Activated CD8-positive, alpha-beta memory T cell treated with anti-CD3 and anti-CD28 coated beads for 1 hour (primary cell): ENCODE measurements at places on chromosomes 5 and 9.

DNA sequence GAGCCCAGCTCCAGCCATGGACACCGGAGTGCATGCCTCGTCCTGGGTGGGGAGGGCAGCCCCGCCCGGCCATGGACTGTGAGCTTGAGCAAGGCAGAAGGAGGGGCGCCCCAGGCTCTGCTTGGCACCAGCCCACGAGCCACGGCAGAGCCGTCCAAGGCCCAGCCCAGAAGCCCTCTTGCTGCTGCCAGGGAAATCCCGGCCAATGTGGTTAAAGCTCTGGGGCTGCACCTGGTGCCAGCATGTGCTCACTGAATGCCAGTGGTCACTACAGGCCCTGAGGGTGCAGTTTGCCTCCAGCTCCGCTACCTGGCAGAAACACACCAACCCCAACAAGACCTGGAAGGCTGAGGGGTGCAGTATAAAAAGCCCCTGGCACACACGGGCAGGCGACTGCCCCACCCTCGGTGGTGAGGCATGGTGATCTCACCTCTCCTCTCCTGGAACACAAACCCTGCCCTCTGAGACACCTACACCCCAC lies 11.8 kb downstream of the BRD3 start:
- DNase-seq, result no peak

DNA sequence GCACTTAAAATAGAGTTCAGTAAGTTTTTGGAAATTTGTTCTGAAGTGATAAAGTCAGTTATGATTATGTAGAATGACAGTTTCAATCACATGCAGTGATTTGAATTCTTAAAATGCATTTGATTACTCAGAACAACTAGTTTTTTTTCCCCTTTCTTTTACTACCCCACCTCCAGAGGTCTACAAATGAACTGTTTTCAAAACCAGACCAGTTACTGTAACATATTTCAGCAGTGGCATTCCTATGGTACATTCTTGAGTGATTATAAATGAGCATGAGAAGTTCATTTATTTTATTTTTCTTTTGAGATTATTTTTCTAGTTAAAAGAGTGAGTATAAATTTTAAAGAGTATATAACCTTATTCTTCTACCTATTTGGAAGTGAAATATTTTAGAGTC lies 71.6 kb downstream of the NNT start:
- DNase-seq, result no peak

- no peak for DNase-seq
Measured at GRCh38 chr5:17216974-17217492, 398 bp upstream of the BASP1 start.

DNA sequence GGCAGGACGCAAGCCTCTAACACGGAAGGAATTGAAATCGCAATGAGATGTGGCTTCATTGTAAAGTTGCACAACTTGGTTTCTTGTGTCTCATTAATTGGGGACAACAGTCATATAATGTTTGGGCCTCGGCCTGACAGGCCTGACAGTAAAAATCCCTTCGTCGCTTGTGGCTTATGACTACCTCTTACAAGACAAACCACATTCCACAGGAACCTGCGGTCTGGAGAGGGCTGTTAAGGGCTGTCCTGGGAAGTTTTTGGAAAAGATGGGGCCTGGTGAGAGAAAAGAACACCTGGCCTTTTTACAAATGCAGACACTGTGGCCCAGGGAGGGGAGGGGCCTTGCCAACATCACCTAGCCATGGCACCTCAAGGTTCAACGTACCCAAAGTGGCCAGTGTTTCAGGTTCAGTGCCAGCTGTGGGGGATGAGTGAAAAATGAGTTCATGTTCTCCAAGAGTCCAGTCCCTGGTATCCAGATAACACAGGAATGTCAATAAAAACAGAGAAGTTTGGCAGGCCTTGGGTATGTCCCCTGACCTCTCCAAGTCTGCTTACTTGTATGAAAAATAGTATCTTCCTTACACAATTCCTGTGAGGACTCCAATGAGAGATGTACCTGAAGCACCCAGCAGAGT lies 22.2 kb downstream of the SHB start:
- no peak for DNase-seq

- no peak for DNase-seq
Measured at GRCh38 chr5:139058121-139058520, 140.0 kb downstream of the SIL1 start.

DNA sequence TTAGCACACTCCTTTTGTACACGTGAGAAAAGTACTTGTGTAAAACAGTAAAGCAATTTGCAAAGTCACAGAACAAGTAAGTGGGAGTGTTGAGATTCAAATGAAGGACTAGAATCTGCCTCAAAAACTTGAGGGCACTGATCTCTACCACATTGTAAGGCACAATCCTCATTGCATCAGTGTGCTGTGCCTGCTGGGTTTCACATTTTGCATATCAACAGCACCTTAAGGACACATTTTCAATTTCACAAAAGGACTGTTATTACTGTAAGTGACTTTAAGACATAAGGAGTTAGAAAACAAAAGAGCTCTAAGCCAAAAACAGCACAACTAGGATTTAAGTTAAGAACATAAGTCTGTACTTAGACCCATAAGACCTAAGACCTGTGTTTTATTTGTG lies 44.7 kb upstream of the HK3 start:
- no peak for DNase-seq

DNA sequence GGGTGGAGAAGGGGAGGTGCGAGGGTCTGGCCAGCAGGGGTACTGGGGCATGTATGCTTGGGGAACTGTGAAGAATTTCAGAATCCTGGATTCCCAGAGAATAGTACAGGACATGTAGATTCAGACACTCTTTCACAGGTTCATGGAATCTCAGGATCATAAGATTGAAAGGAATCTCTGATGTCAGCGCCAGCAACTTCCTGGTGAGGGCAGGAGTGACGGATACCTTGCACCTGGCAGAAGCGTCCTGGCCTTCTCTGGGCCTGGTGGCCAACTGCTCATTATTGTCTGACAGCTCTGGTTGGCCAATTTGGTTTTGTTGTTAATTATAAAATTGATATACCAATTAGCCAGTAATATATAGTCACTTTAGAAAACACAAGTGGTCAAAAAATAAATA lies 6.9 kb downstream of the GM2A start:
- DNase-seq, result no peak

- DNase-seq, result no peak
Measured at GRCh38 chr5:38453506-38453905, 102.9 kb downstream of the LIFR start.

DNA sequence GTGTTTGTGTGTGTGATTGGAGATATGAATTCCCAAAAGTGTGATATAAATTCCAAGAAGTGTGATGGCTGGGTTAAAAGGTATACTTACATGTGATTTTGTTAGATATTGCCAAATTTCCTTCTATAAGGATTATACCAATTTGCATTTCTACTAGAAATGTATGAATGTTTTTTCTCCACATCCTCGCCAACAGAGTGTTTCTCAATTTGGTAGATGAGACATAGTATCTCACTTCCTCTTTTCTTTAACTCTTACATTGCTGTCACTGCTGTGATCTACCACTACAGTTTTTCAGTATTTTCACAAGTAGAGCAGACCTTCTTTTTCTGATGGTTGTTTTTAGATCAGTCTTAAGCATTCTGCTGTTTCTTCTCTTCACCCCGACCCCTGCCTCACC lies 111.3 kb downstream of the FER start:
- no peak for DNase-seq

DNA sequence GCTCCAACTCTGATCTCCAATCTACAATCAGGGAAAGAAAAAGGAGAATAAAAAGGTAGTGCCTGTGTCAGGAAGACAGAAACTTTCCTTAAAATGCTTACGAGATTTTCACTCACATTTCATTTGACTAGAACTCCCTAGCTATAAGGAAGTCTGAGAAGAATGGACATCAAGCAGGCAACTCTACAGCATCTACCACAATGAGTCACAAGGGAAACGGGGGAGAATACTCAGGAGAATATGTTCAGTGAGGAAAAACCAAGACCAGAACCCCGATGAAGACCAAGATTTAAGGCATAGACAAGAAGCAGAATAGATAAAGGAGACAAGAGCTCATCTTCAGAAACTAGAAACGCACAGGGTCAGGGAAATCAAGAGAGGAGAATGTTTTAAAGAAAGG lies 9.0 kb upstream of the SETD9 start:
- no peak for DNase-seq

DNA sequence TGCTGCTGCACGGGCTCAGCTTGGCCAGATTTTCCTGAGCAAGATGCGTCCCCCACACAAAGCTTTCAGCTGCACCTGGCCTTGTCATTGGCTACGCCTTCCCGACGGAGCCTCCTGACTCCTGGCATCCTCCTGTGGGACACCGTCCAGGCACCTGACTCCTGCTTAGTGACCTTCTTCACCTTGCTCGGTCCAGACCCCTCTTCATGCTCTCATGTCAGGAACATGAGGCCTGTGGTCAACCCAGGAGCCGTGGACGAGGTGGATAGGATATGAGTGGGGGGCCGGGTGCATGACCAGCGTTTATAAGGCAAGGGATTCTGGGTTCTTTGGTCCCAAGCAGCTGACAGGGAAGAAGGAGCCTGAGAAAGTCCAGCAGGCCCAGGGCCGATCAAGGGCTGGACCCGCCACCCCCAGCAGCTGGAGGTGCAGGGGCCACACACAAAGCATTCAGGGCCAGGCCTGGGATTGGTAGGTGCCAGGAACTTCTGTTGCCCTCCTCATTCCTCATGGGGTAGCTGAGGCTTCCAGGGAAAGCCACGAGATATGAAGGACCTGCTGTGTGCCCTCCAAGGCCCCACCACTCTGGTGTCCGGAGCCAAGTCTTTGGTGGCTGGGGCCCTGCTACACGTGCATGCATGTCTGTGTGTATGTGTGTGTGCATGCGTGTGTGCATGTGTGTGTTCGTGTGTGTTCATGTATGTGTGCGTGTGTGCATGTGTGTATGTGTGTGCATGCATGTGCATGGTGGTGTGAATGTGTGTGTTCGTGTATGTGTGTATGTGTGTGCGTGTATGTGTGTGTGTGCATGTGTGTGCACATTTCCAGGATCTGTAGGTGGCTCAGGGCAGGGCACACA lies 34.9 kb downstream of the SLC6A3 start:
- DNase-seq, result no peak

DNA sequence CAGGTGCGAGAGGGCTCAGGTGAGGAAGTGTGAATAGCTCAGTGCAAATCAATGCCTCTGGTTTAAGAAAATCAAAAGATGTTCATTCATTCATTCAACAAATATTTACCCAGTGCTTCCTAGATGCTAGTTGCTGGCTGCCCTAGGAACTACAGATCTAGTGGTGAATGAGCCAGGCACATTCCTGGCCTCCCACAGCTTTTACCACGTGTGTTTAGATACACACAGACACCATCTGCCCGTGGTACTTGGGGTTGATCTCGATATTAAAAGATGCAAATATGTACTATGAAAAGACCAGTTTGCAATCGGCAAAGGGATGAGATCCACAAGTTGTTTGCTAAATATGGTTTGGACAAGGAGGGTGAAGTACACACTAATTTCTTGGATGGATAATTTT lies 78.2 kb downstream of the GTF3C4 start:
- no peak for DNase-seq

DNA sequence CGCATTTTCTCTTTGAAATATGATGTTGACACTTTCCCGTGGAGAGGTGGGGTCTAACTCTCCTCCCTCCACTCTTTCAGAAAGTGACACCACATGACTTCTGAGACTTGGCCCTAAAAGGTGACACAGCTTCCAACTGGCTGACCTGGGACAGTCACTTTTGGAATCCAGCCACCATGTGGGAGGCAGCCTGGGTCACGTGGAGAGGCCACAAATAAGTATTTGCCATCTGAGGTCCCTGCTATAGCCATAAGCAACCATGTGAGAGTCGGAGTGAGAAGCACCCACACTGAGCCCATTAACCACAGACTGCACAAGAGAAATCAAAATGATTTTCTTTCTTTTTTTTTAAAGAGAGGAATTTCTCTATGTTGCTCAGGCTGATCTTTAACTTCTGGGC lies 4.1 kb upstream of the PHYKPL start:
- DNase-seq, result no peak

DNA sequence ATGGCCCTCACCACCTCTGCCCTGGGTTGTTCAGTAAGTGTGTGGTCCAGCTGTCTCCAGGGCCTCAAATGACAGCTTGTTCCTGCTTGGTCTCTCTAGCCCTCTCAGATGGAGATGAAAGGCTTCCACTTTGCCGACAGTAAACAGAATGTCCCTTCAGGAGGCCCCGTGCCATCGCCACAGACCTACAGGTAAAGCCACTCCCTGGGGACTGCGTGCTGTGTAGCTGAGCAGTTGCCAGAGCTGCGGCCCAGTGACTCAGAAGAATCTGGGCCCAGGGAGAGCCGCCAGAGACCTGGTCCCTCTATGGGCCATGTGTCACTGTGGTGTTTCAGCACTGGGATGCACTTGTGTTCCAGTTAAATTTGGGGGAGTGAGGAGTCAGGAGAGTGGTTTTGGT lies 10.6 kb upstream of the POMT1 start:
- no peak for DNase-seq

GRCh38 chr5:80216753-80217596 lies 38.9 kb downstream of the SERINC5 start:
- no peak for DNase-seq

- no peak for DNase-seq
Measured at GRCh38 chr5:150598006-150598405, 42.5 kb upstream of the SYNPO start.

- DNase-seq, result no peak
Measured at GRCh38 chr5:61322738-61323725, 9.0 kb upstream of the ZSWIM6 start.

- no peak for DNase-seq
Measured at GRCh38 chr5:86439593-86440110, 178.1 kb upstream of the COX7C start.

GRCh38 chr9:134461426-134461982 lies 135.2 kb downstream of the RXRA start:
- no peak for DNase-seq

GRCh38 chr9:36341936-36342577 lies 58.0 kb downstream of the RNF38 start:
- DNase-seq, result no peak

DNA sequence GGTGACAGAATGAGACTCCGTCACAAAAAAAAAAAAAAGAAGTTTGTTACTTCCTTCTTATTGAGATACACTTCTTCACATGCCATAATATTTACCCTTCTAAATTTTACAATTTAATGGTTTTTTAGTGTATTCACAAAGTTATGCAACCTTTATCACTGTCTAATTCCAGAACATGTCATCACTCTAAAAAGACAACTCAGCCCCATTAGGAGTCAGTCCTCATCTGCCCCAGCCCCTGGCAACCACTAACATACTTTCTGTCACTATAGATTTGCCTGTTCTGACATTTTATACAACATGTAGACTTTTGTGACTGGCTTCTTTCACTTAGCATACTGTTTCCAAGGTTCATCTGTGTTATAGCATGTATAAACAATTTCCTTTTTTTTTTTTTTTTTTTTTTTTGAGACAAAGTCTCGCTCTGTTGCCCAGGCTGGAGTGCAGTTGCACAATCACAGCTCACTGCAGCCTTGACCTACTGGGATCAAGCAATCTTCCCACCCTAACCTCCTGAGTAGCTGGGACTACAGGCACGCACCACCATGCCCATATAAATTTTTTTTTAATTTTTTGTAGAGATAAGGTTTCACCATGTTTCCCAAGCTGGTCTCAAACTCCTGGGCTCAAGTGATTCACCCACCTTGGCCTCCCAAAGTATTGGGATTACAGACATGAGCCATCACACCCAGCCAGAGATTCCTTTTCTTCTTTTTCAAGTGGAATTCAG lies 18.0 kb downstream of the AQP3 start:
- no peak for DNase-seq
